Mesenteric fat pad (tissue), 1 donor: ENCODE measurements at places on chromosomes 6 and 20. TPM values are rescaled to one million over a fixed set of nuclear protein-coding genes. Genes with fewer than 3 reads are reported as not detected.

Gene FOXF2
- total RNA-seq, result 2.7 TPM

Gene OXT
- total RNA-seq, result 1.5 TPM

Gene CST2
- total RNA-seq, result not detected

Gene FRK
- total RNA-seq, result 0.80 TPM

Gene DLGAP4
- 83.1 TPM for total RNA-seq

Gene BCLAF1
- 117 TPM for total RNA-seq

Gene HLA-DPB1
- total RNA-seq, result 52.5 TPM

Gene FAM217A
- not detected for total RNA-seq

Gene LPIN3
- 49.8 TPM for total RNA-seq

Gene CNBD2
- 2.9 TPM for total RNA-seq

Gene PHACTR3
- total RNA-seq, result 1.8 TPM

Gene SPEF1
- not detected for total RNA-seq

Gene SLC16A10
- 30.3 TPM for total RNA-seq

Gene SYNJ2
- total RNA-seq, result 7.5 TPM

GRCh38 chr20:11188843-11189603, 515.2 kb upstream of the JAG1 start:
- no peak for DNase-seq

DNA sequence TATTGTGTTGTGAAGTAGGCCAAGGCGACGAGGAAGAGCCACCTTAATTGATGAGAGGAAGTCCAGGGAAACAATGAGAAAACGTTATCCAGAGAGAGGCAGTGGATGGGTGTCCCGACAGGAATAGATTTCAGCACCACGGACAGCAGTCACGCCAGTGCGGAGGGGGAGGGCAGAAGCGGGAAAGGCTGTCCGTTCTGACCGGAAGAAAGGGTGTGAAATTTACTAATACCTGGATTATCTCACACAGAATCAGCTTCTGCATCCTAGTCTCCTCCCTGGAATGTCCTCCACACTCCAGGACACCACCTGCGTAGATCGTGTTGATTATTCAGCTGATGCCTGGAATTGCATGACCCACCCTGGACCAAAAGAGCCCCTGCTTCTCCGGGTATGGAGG, 7.4 kb upstream of the BPIFA3 start:
- no peak for DNase-seq

DNA sequence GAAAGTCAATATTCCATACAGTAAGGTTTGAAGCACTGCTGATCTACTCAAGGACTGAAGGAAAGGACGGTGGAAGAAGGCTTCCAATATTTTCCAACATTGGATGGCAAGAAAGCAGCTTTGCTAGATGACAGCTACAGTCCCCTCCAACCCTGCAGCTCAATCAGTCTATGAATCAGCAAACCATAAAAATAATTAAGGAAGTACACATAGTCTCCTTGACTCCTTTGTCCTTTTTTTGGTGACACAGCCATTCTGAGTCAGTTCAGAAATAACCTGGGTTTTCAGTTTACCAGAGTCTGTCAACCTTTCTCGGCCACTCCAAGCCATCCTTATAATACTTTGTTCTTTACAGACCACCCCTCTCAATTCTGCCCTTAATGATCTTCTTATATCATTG, 232.5 kb downstream of the IBTK start:
- DNase-seq, result no peak

DNA sequence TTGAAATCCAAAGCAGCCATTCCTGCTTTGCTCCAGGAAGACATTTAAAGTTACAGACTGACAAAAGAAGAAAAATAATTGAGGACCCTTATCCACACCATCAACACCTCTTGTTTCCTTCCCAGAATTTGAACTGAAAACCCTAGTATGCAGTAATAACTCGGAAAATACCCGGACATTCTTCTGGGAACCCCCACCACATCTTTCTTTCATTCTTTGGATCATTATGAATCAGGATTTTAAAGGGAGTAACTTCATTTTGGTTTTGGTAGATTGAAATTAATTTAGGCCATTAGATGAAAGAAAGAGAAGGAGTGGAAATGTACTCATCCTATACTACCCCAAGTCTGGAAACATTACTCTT, 213.8 kb upstream of the MARCKS start:
- DNase-seq, result no peak

GRCh38 chr20:47273591-47274235, 82.8 kb downstream of the ZMYND8 start:
- DNase-seq, result no peak

- DNase-seq, result peak; percentile 84
Measured at GRCh38 chr20:64119301-64119680, 11.9 kb upstream of the NPBWR2 start.

DNA sequence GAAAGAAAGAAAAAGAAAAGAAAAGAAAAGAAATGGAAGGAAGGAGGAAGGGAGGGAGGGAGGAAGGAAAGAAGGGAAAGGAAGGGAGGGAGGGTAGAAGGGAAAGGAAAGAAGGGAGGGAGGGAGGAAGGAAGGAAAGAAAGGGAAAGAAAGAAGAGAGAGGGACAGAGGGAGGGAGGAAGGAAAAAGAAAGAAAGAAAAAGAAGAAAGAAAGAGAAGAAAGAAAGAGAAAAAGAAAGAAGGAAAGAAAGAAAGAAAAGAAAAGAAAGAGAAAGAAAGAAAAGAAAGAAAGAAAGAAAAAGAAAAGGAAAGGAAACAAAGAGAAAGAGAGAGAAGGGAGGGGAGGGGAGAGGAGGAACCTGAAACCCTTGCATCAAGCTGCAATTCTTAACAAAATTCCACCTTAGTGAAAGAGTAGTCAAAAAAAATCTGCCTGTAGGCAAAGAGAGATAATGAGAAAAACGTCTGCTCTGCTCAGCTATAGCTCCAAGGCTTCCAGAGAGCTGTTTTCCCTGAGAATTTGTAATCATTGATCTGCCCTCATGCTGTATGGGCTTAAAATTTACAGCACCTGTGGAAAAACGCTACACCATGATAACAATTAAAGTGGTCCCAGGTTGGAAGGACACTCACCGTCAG, 16.7 kb upstream of the MYCT1 start:
- DNase-seq, result no peak

- DNase-seq, result no peak
Measured at GRCh38 chr6:36357872-36358225, 21.2 kb upstream of the BNIP5 start.

GRCh38 chr6:3013486-3013885, 13.8 kb downstream of the NQO2 start:
- DNase-seq, result no peak

- DNase-seq, result no peak
Measured at GRCh38 chr20:10680571-10680970, 6.8 kb upstream of the JAG1 start.

GRCh38 chr6:136037876-136038460, 186.5 kb downstream of the PDE7B start:
- DNase-seq, result no peak

DNA sequence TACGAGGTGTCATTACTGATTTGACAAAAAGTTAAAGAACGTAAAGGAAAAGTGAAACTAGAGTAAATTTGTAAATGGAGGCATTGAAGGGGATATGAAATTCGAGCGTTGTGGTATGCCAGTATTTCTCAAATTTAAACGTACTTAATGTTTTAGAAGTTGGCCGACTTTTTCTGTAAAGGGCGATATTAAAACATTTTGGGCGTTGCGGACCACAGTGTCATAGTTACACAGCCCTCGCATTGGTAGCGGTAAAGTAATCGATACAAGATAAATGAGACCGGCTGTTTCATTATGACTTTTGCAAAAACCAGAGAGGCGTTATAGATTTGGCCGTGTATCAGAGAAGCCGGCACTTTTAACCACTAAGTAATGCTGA, 39.6 kb downstream of the OR2B2 start:
- no peak for DNase-seq

- DNase-seq, result no peak
Measured at GRCh38 chr20:36238153-36238552, 1.9 kb downstream of the AAR2 start.

GRCh38 chr6:136063096-136063495, 187.0 kb downstream of the MTFR2 start:
- DNase-seq, result no peak

DNA sequence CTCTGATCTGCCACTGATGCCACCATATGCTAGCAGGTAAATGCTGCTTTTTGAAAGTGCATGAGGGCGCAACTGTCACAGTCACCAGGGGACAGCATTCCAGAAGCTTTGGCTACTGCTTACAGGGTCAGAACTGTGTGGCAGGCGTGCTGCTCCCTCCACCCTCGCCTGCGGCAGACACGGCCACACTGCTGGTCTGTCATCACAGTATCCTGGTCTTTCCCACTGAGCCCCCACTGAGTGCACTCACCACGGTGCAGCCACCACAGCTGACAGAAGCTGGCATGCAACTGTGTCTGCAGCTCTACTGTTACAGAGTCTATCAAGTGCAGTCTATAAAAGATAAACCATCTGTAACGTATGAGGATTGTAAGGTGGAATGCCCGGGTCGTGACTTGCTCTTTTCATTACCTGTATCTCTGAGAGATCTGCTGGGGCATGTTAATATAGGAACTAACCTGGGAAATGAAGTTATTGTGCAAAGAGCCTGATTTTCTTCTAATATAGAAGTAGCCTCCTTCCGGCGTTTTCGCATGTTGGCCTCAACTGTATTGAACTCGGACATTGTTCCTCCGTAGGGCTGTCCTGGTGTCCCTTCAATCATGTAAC, 24.5 kb downstream of the GCLC start:
- no peak for DNase-seq

GRCh38 chr6:118334634-118335033, 213.5 kb upstream of the PLN start:
- DNase-seq, result no peak

DNA sequence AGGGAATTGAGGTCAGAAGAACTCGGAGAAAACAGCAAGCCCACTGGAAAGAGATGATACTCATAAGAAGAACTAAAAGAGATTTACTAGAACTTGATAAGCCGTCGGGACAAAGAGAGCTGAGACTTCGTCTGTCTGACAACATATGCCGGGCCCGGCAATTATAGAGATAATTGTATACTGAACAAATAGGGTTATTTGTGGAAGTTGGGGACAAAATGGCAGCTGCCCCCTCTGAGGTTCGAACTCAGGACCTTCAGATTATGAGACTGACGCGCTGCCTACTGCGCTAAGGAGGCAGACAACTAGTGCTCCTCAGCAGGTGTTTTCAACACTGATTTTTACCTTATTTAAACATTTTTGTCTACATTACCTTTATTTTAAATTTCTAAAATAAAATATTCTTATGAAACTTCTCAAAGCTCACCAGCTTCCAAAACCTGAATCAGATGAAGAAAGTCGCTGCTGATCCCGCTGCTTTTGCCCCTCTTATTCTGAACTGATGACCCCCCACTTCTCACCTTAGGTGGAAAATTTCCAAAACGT, 29.3 kb upstream of the TRIM27 start:
- no peak for DNase-seq

DNA sequence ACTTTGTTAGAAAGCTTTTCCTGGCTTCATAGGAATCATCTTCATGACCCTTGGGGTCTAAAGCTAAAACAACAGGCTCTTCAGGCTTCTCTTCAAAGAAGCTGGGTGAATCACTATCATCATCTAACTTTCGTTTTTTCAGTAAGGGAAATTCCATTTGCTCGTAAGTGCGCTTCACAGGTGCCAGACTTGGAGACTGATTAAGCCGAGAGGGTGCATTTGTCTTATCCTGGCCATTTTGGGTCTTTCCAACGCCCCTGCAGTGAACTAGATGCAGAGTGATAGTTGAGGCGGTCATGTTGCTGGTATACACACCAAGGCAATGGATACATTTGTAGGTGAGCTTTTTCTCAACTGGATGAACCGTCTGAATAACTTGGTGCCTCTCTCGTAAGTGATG, 38.8 kb downstream of the ADNP start:
- DNase-seq, result no peak

DNA sequence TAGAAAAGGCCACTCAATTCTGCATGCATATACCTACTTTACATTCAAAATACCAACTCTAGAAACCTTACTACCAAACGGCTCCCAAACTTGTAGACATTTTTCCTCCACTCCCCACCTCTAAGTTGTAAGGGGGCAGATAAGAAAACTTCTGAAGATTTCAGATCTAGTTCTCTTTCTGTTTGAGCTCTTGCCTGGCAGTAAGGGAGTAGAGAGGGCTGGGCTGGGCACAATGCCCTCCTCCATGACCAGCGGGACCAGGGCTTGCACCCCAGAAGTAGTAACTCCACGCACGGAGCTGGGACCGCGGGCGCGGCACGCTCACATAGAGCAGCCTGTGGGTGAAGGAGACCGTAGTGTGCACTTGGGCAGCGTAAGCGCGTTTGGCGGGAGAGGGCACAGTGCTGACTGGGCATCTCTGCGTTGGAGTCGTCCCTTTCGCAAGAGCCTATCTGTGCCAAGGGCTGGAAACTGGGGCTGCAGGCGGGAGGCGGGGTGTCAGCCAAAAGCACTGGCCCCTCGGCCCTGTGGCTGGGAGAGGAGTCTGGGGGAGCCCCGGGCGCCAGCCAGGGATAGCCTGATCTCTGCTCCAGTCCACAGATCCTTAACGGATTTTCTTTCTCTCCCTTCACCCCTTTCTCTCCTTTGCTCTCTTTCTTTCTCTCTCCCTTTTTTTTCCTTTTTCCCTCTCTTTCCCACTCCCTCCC, 32.4 kb downstream of the PHACTR1 start:
- DNase-seq, result no peak

DNA sequence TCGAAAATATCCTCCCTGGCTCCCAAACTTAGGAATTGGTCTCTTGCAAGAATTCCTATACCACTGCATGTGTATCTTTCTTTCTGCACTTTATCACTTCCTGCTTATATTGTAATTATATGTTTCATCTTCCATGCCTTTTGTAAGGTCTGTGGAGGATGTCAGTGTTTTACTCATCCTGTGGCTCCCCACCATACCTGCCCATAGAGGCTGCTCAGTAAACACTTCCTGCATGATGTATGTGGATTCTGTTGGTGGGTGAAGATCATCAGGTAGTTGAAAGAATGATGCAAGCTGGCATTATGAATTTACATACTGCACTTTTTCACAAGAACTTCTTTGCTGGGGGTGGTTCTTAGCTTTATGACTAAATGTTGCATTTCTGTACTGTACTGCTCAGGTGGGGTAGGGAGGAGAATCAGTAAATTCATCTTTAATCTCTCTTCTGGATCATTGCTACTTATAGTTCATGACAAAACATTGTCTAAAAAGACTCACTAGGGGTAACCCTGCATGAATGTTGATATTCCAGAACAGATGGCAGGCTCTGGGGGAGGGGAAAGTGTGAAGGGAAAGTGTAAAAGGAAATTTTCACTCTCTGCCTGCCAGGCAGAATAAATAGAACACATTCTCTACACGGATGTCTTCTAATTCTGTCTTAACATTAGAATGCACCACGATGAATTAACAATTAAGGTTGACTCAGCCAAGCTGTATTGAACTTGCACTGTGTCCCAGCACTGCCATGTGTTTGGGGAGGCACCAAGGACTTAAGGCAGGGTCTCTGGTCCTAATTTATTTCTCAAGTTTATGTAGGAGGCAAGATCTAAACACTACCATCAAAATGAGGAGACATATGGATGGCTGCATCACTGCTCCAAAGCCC, 36.0 kb upstream of the KLHL31 start:
- no peak for DNase-seq

GRCh38 chr6:91719414-91719813, 1132.5 kb upstream of the MAP3K7 start:
- no peak for DNase-seq

DNA sequence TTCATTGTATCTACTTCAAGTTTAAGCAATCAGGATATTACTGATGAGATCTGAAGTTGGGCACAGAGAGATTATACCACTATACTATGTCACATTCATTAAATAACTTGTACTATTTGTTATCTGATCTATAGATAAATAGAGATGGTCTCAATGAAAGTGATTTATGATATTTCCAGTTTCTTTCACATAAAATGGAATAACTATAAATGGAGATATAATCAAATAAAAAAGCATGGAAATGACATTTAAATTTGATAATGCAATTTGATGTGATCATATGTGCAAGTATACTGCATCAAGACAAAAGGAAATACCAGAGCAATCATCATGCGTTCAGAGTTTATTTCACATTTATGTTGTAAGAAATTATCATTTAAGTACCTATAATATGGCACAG, 368.9 kb downstream of the PKHD1 start:
- no peak for DNase-seq
